ENCODE measurements at places on chromosomes 7 and 10.

- DNase-seq = no peak
These were observed 470.8 kb upstream of the ADARB2 start for GRCh38 chr10:2208106-2208505.

- DNase-seq = no peak
These were observed 1.2 kb downstream of the TSPAN12 start for GRCh38 chr7:120856621-120857352.

GRCh38 chr10:129968853-129969183 is 4.7 kb upstream of the EBF3 start:
- DNase-seq = peak; percentile 35

DNA sequence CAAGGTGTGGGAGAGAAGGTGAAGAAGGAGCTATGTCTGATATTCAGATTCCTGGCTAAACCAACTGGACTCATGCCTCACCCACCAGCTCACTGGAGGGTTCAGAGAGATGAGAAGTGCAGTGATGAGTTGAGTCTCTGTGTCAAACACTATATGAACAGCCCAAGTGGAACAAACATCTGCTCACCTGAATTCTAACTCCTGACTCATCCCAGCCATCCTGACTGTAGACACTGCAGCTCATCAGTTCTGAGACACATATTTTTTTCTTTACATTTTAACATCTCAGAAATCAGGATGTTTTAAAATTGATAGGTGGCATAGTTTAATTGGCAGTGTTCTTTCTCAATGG is 27.3 kb downstream of the GSDME start:
- no peak for DNase-seq

DNA sequence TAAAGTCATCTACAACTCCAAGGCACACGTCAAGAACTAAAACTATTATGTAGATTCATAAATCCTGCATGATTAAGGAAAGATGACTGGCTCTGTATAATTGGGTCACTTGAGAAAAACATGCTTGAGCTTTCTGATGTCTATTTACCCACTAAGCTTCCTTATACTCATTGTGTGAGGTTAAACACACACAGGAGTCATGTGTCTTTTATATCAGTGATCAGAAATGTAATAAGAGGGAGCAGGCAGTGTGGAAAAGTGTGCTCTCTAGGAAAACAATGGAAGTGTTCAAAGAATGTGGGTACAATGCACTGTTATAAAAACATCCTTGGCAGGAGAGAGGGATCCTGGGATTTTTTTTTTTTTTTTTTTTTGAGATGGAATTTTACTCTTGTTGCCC is 108.6 kb upstream of the ARID5B start:
- DNase-seq = no peak

GRCh38 chr10:28355376-28355775 is 52.5 kb upstream of the MPP7 start:
- DNase-seq = no peak

DNA sequence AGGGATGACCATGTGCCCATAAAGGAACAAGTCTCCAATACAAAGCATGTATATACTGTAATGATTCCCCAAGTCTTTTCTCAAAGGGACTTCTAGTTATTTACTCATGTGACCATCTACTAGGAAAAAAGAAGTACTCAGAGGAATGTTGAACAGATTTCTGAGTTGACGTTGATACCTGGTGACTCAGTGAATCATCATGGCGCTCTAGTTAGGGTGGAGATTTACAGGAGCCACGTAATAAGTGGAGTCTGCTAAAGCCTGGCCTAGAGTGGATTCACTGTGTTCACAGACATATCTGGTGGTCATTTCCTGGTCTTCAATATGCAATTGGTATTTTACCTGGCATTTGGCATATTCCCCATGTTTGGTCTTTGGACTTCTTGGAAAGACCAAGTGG is 302.2 kb upstream of the CACNA2D1 start:
- no peak for DNase-seq

DNA sequence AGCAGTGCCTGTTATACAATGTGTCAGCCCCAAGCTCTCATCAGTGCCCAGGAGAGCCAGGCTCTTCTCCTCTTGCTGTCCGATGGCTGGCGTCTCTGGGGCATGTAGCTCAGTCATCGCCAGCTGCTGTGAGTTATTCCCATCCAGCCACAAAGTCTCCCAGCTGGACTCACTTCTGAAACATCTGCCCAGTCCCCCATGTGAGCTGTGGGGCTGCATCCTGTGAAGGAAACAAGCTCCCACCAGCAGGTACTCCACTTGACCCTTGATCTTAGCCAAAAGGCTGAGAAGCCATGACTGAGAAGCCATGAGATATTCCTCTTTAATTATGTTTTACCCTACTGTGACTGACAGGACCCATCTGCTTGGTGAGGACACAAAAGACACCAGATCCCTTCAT is 212.7 kb upstream of the IGFBP3 start:
- DNase-seq = no peak

- DNase-seq = no peak
These were observed 56.0 kb downstream of the ANKRD7 start for GRCh38 chr7:118280319-118281012.

- no peak for DNase-seq
These were observed 1078.4 kb downstream of the KCNMA1 start for GRCh38 chr10:76558996-76559891.

GRCh38 chr10:35268791-35269257 is 67.5 kb upstream of the CCNY start:
- no peak for DNase-seq

DNA sequence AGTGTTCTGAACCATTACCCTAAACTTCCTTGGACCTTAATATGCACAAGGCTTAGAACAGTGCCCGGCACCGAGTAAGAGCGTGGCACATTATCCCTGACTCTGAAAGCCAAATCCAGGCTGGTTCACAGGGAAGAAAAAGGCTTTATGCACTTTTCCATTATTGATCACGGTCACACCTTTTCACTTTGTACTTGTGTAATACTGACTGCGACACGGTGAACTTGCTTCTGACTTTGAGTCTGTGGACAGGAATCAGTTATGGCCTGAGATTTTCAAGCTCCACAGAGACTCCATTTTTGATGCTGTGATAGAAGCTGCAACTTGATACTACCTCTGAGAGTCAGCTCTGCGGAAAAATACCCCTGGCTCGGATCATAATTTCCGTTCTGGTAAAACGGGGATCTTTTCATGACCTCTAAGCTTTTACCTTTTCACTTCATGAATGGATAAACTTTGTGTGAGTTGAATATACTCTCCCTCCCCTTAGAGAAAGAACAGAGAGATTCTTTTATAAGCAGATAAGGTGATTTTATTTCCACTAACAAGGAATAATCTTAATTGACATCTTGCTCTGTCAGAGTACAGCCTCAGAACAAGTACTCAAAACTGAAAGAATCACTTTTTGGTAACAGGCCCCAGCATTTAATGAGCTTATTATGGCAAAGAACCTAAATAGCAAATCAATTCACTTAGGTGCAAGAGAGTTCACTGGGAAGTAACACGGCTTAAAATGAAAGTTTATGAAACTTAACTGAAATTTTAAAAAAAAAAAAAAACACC is 88.8 kb downstream of the ELMO1 start:
- peak; percentile 41 for DNase-seq
